B cell (primary cell): ENCODE measurements at places on chromosomes 1 and 21. TPM values are rescaled to one million over a fixed set of nuclear protein-coding genes. Genes with fewer than 3 reads are reported as not detected.

DNA sequence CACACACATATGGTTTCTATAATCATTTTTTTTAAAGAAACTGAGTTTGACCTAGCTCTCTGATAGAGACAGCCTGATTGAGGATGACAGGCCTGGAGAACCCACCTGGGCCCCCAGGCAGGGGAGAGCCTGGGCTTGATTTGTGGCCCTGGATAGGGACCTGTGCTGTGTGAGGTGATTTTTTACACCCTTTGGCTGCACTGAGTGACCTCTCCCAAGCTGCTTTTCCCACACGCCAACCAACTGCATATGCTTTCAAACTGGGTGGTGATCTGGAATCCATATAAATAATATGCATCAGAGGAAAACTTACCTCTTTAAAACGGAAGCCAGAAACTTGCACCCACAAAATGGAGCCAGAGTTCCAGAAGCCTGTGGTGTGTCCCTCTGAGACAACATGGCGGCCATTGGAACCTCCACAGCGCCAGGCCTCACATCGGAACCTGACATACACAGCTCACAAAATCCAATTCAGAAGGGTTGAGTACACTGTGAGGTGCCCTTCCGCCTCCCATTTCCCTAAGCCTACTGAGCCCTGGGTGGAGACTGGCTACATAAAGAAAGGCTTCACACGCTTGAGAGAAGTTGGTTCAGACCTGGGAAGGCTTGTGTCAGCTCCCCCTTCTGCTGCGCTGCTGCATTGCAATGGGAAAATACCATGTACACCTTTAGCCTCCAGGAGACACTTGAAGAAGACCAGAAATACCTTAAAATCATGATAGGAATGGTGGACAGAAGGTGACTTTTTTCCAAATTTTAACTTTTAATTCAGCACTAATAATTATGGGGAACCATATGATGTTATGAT lies 160.7 kb downstream of the HHIPL2 start:
- no peak for DNase-seq

DNA sequence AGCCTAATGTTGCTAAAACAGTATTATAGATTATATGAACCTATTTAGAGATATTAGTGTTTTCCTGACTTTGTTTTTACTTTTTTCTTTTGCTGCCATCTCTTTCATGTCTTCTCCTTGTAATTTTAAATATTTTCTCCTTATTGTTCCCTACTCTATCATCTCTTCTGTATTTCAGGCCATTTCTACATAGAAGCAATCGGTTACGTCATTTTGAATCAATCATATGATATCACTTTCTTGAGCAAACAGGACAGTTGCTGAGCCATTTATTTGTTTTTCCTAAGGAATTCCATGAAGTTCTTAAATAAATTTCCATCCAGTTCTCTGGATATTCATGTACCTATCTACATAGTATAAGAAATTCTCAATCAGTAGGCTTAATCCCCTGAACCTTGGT lies 287.2 kb downstream of the NUF2 start:
- no peak for DNase-seq

DNA sequence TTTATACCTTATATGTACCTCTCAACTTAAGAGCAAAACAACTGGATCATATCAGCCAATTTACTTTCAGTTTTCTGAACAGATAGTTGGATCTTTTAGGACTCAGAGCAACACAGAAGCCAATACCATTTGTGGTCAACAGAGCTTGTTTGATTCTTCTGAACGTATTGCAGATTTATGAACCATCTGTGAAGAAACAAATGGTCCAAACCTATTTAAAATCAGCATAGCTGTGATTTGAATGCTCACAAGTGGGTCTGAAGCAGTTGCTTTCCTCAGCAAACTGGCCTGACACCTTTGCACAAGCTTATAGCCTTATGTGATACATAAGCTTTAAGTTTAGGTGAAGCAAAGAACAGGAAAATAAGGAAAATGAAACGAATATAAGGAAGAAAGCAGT lies 147.6 kb downstream of the LRRIQ3 start:
- no peak for DNase-seq

GRCh38 chr1:116472431-116472961 lies 98.3 kb downstream of the CD58 start:
- DNase-seq: no peak

DNA sequence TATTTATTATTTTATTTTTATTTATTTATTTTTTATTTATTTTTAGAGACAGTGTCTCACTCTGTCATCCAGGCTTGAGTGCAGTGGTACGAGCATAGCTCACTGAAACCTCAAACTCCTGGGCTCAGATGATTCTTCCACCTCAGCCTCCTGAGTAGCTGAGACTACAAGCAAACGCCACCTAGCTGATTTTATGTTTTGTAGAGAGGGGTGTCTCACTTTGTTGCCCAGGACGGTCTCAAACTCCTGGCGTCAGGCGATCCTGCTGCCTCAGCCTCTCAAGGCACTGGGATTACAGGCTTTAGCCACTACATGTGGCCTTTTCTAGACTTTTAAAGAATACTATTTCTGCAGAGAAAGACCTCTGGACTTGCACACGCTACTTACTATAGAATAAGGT lies 61.3 kb upstream of the C1orf53 start:
- DNase-seq: no peak

DNA sequence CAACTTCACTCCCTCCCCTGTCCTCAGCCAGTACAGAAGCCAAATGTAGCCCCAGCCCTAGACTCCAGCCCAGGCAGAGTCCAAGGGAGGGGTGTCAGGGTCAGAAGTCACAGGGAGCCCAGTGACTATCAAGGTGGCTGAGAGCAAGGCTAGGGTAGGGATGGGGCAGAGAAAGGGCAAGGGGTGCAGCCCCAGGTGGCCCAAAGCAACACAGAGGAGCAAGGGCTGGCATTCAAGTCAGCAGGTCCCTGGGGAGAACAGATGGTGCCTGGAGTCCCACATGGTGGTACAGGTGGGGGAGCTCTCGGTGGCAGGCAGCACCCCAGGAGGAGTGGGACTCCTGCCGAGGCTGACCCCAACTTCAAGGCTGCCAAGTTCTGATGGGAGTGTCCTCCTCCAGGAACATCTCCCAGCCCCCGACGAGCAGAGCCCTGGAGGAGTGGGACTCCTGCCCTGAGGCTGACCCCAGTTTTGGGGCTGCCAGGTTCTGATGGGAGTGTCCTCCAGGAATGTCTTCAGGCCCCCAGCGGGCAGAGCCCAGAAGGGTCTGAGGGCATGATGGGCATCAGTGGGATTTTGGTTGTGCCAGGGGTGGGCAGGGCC lies 3.7 kb upstream of the DVL1 start:
- DNase-seq: peak; percentile 63

- no peak for DNase-seq
These were observed 61.5 kb upstream of the KLHDC7A start for GRCh38 chr1:18419113-18419844.

DNA sequence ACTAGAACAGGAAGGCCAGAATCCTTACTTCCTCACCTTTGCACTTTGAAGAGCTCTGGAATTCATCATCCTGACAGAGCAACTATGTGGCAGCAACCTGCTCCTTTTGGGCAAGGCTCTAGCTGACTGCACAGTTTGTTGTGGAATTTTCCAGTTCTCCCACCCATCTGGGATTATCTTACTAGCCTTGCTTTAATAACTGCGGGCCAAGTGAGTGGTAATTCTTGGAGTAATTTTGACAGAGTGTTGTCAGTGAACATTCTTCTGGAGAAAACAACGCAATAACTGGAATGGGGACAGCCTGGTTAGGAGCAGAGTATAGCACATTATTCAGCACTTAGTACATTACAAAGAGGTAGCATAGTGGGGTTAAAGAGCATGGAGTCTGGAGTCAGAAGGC lies 75.3 kb downstream of the NTMT2 start:
- DNase-seq: no peak

GRCh38 chr1:111366256-111366655 lies 61.3 kb downstream of the OVGP1 start:
- no peak for DNase-seq

DNA sequence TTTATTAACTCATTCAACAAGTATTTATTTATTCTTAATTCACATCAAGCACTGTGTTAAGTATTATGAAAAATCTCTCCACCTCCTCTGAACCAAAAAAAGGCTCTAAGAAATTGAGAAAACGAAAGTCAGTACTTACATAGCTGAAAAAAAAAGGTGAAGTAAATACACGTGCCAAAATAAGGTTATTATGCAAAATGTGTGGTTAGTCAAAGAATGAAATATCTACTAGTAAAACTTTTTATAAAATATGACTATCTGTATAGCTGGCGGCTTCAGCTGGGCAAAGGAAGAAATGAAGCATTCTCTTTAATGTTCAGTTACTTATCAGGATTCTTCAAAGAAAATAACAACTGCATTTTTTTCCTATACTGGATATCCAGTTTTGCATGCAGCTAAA lies 35.5 kb upstream of the ASPM start:
- DNase-seq: peak; percentile 19

DNA sequence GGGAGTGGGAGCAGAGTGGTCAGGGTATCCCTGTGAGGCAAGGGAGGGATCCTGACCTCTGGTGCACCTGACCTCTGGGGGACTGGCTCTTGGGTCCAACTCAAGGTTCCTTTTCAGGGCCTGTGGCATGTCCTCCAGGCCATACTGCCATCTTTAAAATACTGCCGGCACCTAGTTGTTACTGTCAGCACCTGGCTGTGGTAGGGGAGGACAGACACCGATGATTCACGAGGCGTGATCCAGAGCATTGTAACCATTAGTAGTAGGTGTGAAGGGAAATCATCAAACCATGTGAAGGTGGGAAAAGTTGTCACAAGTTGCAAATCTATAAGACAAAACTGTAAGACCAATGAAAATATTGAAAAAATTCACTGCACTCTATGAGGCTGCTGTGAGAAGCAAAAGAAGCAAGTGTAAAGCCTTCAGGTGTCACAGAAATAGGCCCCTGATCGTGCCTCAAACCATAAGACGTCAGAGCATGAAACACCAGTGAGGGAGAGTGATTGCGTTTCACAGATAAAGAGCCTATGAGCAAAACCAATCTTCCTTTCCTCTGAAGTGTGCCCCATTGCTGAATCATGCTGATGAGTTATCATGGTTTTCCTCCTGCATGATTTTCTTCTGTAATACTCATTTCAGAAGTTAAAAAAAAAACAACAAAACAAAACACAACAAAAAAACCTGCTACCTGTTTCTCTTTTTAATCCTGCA lies 55.3 kb downstream of the CDC7 start:
- no peak for DNase-seq

- peak; percentile 17 for DNase-seq
These were observed 5.5 kb upstream of the ANKRD65 start for GRCh38 chr1:1426496-1427105.

The KLHDC7A gene
- not detected in 2 replicates for polyA plus RNA-seq

The FCAMR gene
- polyA plus RNA-seq: not detected in 2 replicates

The KIF17 gene
- not detected in 2 replicates for polyA plus RNA-seq

The OXCT2 gene
- 1.9 and 2.6 TPM in 2 replicates for polyA plus RNA-seq

The OLFML3 gene
- polyA plus RNA-seq: not detected in 2 replicates

The LEFTY2 gene
- polyA plus RNA-seq: 0.04 and 0.21 TPM in 2 replicates

The CCDC27 gene
- polyA plus RNA-seq: not detected in 2 replicates
